Stimulated activated CD4-positive, alpha-beta T cell treated with anti-CD3 and anti-CD28 coated beads, Interleukin-1b, Interleukin-23, amount 100 ng/mL, for 4 hours (primary cell): ENCODE measurements at places on chromosomes 16 and 17.

- DNase-seq: no peak
These were observed 18.0 kb downstream of the KLHDC4 start for GRCh38 chr16:87747626-87748414.

DNA sequence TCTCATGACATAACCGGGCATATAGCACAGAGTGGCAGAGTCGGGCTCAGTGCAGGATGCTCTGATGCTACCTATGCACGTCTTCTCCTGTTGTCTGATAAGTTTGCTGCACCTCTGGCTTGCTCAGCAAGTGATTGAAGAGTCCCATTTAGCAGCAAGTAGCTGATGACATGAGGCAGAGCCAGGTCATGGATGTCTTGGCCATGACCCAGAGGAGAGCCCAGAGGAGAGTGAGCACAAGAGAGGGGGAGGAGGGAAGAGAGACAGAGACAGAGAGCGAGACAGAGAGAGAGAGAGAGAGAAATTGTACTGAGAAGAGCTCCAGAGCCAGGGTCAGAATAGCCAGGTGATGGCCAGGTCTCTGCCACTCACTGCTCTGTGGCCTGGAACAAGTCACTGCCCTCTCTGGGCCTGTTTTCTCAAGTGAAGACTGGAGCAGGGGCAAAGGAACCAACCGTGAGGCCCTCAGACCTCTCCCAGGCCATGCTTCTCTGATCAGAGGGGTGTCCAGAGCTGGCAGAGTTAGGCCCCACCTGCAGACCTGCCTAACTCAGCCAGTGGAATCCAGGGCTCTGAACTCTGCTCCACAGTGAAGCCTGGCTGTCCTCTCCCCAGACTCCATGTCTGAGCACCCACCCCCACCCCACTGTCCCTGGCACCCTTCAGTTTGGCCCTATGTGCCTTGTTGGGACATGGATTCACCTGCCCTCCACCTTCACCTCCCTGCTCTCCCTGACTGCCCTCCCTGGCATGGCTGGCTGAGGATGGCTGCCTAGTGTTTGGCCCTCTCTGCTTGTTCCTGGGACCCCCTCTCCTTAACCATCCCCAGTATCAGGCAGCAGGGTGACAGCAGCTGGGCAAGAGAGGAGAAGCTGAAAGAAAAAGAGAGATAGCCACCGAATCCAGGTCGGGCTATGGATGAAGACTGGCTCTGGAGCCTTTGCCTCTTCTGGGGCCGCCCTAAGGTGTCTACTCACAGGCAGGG, 4.3 kb upstream of the KRT35 start:
- DNase-seq: no peak

DNA sequence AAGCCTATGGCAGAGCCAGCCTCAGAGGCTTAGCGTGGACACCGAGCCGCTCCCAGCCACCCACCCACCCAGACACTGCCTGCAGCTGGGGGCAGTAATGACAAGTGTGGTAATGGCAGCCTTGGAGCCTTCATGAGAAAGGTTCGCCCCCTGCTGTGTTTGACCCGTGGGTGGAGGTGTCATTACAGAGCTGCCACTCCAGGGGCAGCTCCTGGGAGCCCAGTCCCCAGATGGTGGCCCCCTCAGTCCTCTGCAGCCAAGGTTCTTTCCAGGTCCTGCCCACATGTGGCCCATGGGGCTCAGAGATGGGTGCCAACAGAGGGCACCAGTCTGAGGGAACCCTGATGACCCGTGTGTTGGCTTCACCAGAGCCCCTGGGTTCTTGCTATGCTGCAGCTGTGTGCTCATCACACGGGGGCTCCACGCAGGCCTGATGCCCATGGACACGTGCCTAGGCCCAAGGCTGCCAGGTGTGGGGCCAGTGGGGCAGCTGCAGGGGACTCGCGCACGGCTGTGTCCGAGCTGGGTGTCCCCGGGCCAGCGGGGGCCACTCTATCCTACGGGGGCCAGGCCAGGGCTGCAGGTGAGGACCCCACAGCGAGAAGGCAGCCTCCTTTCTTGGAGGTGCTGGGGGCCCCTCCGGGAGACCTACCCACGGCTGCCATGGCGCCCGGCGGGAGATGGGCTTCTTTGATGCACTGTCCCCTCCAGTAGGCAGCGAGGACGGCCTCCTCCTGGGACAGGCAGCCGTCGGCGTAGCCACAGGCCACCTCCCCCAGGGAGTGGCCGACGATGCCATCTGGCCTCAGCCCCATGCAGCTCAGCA, 8.1 kb downstream of the FASN start:
- DNase-seq: no peak

- DNase-seq: no peak
These were observed 5.3 kb upstream of the DDX52 start for GRCh38 chr17:37648555-37648954.

GRCh38 chr17:34761646-34762045, 182.3 kb downstream of the TMEM132E start:
- no peak for DNase-seq

DNA sequence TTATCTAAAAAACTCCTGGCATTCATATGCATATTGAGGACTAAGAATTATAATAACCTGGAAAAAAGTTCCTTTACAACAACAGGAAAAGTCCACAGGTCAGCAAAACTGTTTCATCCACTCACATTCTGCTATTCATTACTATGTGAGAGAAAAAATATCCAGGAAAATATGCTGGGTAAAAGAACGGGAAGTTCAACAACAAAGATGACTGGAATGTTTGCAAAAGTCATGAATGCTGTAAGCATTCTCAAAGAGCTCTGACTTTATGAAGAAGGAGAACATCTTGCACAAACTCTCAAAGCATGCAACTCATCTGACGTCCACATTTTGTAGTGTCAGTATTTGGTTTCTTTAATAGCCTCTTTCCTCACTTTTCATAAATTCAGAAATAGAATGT, 56.9 kb upstream of the ALDH3A1 start:
- no peak for DNase-seq

- no peak for DNase-seq
These were observed 546 bp upstream of the NDUFB10 start for GRCh38 chr16:1958715-1959268.
